ENCODE measurements at places on chromosomes 3 and 15.

- DNase-seq = no peak
Observed at GRCh38 chr3:14241716-14242115, 63.1 kb downstream of the LSM3 start.

- no peak for DNase-seq
Observed at GRCh38 chr3:167733961-167734497, 663 bp downstream of the PDCD10 start.

DNA sequence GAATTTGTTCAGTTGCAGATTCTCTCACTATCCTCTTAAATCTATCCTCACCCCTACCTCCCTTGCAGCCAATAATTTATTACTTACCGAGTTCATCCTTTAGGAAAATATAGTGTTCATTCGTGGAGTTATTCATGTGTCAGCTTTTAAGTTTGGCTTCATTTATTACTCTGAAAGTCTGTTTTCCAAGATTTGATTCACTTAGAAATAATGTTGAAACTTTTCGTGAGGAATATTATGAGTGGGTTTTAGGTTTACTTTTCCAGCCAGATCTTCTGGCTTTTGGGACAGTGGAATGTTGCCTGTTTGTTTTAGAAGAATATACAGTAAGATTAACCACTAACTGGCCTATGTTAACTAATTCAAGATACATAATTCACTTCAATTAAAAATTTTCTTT is 161.0 kb upstream of the CGNL1 start:
- DNase-seq = no peak

- DNase-seq = no peak
Observed at GRCh38 chr3:130569461-130570365, 52.7 kb downstream of the COL6A6 start.

DNA sequence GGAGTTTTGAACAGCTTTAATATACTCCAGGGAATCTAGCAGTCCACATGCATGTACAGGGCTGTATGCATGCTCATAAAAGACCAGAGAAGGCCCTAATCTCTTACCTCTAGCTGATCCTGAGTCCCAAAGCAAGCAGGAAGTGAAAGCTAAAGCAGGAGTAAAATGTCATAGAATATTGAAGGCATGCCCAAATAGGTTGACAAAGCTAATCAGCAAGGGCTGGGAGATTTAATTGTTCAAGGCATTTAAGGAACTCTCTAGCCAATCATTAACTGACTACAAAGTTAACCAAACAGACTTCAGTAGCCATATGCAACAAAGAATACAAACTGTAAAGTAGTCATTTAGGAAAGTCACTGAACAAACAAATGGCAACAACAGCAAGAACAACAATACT is 85.8 kb upstream of the KBTBD8 start:
- DNase-seq = no peak

DNA sequence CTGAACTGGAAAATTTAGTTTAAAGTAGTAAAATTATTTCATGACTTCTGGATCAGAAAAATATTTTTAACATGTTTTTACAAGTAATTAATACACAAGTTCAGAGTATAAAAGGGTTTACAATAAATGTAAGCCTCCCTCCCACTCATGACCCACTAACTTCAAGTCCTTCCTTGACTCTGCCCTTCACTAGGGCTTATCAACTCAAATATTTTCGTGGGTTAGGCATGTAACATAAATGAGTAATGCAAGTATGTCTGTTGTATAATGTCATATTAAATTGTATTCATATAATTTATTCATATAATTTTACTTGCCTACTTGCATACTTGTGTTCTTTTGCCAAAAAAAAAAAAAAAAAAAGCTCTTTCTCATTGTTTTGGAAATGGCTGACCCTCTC is 3.4 kb upstream of the OPA1 start:
- DNase-seq = no peak

DNA sequence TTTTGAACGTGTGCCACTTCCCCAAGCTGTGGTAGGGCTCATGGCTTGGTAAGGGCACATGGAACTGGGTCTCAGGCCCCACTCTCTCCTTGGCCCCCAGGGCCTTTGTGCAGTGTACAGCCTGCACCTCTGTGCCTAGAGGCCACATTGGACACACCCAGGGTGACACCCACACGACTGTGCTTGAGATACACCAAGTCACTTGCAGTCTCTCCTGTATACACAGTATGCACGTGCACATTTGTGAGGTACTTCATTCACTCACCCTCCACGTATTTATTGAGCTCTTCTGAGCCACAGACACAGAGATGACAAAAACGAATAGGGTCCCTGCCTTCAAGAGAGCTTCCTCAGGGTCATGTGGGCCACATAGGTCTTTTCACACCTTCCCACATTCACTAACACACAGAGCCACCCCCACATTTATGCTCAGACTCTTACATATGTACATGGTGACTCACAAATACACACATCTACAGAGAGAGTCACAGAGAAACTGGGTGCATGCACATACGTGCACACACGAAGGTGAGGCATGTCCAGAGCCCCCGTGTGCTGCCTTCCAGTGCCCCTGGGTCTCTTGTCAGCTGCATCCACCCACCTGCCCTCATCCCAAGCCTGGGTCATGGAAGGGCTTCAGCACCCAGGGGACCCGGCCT is 9.8 kb upstream of the TMEM115 start:
- DNase-seq = no peak

- no peak for DNase-seq
Observed at GRCh38 chr15:50098545-50098944, 20.5 kb downstream of the ATP8B4 start.

DNA sequence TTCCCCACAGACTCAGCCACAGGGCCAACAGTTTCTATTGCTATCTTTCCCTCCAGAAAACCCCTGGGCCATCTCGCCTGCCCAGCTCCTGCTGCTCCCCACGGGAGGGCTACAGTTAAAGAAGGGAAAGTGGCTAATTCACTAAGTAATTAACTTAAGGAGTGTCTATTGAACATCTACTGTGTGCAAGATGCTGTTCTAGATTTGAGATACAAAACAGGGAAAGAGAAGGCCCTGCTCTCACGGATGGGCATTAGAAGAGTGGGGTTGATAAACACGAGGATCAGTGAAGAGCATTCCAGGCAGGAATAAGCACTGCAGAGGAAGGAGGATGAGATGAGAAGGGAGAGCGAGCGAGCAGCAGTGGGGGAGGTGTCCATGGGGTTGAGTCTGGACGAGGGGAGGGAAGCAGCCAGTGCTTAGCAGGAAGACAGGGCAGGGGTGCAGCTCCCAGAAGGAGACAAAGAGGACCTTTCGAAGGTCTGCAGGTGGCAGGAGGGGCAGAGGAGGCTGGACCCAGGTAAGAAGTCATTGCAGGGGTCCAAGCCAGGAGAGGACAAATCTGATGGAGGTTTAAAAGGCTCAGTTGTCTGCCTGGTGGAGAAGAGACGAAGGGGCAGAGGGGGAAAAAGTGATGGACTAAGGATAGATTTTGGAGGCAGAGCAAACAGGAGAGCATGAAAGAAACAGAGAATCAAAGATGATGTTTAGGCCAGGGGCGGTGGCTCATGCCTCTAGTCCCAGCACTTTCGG is 64.7 kb downstream of the KLF15 start:
- no peak for DNase-seq

GRCh38 chr3:10786640-10787039 is 29.4 kb upstream of the SLC6A11 start:
- DNase-seq = no peak

DNA sequence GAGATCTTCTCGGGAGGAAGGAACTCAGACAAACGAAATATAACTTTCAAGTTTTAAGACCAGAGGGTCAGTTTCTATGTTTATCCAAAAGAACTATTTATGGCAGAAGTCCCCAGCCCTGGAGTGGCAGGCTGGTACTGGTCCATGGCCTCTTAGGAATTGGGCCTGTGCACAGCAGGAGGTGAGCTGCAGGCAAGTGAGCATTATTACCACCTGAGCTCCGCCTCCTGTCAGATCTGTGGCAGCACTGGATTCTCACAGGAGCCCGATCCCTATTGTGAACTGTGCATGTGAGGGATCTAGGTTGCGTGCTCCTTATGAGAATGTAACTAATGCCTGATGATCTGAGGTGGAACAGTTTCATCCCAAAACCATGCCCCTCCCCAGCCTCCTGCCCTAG is 14.3 kb upstream of the HPS3 start:
- DNase-seq = no peak

DNA sequence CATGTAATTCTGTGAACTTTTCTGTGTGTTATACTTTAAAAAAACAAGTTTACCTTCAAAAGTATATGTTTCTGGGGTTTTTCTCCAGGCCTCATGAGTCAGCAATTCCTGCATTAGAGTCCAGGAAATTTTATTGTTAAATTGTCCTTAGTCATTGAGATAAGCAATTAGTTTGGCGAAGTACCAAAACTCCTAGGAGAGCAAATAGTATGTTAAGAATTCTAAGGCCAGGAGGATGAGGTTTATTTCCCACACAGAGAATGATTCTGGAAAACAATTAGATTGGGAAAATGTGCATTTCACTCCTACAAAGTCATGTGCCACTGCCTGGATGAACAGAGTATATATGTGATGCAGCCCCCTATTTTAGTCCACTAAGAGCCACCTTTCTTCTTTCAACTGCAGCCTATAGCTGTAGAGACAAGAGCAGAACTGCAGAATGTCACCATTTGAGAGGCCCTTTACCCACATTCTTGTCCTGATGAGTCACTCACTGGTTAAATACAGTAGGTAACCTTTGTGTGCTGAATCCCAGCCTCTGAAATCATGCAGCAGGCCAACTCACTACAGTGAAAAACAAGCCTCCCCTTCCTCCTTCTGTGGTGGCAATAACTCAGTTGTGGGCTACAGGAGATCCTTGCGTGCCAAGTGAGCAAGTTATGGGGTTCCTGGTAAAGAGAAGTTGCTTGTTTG is 452.8 kb upstream of the THBS1 start:
- no peak for DNase-seq

DNA sequence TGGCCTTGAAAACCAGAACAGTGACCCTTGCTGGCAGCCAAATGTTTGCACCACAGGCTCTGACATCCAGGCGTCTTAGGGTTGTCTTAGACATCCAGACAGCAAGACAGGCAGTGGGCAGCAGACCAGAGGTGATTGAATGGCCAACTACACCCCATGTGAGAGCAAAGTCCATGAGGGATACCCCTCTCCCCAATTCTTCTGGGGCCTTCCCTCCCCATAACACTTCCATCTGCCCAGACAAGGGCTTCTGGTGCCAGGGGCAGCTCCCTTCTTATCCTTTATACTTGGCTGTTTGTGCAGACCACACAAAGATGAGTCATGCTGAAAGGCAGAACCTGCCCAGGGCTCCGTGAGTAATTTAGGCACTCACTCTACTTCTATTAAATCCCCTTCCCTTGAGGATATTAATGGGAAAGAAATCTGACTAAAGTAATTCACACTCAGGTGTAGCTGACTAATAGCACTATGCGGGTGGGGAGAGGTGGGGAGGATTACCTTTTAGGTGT is 257.9 kb downstream of the UACA start:
- no peak for DNase-seq

DNA sequence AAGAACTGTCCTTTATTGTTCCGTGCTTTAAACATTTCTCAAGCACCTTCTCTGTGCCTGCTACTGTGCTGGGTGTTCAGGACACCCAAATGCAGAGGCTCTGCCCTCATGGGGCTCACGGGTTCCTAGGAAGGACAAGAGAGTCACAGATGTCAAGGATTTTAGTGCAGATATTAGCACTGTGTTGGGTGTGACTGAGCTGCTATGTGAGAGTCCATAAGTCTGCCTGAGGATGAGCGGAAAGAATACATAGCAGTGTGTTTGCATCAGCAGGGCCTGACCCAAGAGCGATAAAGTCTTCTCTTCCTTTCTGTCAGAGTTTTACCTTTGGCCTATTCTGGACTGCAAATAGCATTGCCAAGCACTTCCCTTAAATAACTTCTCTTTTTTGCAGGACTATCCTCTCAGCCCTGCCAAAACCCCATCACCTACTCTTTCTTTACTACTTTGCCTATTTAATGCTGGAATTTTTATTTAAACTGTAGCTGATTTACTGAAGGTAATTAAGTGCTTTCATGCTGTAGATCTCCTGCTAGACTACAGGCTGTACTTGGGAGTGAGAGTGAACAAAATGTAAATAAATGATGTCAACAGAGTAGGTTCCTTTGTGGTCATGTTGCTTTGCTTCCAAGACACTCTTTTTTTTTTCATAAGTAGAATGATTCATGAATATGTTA is 459.4 kb upstream of the TPRG1 start:
- no peak for DNase-seq

- no peak for DNase-seq
Observed at GRCh38 chr15:28933710-28934445, 48.1 kb downstream of the APBA2 start.

- DNase-seq = no peak
Observed at GRCh38 chr3:133301731-133302130, 98.1 kb upstream of the BFSP2 start.

GRCh38 chr3:59049671-59050331 is at the start of gene CFAP20DC:
Gene CFAP20DC (minus strand): TSS chr3:59050025. CDS start chr3:59049631, 394 bp downstream.
- peak; percentile 94 for DNase-seq

- no peak for DNase-seq
Observed at GRCh38 chr15:40334941-40335795, 5.6 kb downstream of the CCDC9B start.

DNA sequence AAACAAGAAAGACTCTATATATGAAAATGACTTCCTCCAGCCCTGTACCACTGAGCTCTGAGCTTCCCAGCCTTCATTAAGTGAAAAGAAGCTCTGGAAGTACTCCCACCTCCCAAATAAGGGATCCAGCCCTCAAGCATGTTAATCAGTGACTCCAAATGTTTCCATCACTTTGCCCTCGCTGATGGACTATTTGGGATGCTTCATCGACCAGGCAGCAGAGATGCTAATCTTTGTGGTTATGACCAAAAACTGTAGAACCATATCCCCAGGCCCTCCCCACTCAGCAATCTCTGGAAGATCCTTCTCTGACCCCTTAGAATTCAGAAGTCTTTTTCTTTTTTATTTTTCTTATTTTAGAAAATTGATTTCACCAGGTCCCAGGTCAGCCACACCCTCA is 2.3 kb upstream of the CTDSPL start:
- DNase-seq = no peak

DNA sequence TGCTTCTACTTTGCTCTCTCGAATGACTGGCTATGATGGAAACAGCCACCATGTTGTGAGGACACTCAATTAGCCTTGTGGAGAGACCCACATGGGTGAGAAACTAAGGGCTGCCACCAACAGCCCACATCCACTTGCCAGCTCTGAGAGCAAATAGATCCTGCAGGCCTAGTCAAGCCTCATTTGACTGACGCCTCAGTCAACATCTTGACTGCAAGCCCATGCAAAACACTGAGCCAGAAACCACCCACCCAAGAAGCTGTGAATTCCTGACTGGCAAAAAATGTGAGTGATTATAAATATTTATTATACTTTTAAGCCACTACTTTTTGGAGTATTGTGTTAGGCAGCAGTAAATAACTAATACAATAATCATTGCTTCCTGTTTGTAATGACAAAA is 58.4 kb downstream of the NOX5 start:
- no peak for DNase-seq

DNA sequence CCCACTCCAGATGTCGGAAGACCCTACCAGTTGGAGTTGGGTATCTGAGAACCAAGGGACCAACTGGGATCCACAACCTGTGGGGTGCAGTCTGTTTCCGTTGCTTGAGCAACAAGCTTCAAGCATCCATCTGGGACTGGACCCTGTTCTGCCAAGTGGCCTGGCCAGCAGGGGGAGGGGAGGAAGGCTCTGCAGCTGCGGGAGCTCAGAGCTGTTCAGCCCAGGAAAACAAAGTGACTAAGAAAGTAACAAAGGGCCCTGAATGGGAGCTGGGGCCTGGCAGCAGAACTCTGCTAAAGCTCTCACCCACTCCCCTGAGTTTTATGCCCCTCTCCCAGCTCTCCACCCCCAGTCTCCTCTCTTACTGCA is 2.7 kb downstream of the TYRO3 start:
- DNase-seq = peak; percentile 80

All from left ventricle myocardium superior (tissue), 1 donor.